ENCODE measurements at places on chromosomes 1 and 21. TPM values are rescaled to one million over a fixed set of nuclear protein-coding genes. Genes with fewer than 3 reads are reported as not detected.

DNA sequence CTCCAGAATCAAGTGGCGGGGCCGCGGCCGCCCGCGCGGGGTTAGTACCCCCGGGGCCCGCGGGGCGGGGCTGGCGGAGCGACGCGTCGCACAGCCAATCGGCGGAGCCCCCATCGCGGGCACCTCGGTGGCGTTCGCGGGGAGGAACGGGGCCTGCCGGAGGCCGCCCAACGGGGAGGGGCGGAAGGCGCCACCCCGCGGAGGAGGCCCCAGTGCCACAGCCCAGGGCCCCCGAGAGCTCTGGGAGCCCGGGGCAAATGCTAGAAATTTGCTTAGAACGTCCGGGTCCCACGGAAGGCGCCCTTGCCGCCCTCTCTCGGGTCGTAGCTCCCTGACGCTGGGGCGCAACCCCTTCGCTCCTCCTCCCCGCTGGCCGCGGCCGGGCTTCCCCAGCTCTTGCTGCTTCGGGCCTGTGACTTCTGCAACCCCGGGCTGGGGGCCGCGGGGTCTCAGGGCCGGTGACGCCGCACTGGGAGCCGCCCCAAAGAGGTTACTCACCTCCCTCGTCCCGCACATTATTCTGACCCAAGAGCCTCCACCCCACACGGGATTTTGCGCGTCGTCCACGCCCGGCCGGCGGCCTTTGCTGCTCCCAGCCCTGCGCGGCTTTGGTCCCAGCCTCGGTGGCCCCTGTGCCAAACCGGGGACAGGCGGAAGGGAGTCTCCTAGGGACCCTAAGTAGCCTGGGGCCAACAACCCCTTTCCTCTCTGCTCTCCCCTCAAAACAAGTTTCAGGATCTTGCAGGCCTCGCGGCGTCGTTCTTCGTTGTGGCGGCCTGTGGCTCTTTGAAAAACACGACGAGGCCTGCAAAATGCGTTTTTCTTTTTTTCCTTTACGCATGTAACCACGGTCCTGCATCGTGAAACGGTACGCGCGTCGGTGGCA lies at the start of gene RUNX3:
TSS of gene RUNX3 (minus strand) at position 17 of the 886 bp plus-strand sequence. CDS start 408 bp downstream, outside the sequence.
- peak; percentile 88 for DNase-seq

GRCh38 chr1:176211396-176212165 lies 4.5 kb upstream of the COP1 start:
- DNase-seq, result no peak

- DNase-seq, result no peak
Observed at GRCh38 chr1:177872308-177872900, 97.5 kb downstream of the SEC16B start.

DNA sequence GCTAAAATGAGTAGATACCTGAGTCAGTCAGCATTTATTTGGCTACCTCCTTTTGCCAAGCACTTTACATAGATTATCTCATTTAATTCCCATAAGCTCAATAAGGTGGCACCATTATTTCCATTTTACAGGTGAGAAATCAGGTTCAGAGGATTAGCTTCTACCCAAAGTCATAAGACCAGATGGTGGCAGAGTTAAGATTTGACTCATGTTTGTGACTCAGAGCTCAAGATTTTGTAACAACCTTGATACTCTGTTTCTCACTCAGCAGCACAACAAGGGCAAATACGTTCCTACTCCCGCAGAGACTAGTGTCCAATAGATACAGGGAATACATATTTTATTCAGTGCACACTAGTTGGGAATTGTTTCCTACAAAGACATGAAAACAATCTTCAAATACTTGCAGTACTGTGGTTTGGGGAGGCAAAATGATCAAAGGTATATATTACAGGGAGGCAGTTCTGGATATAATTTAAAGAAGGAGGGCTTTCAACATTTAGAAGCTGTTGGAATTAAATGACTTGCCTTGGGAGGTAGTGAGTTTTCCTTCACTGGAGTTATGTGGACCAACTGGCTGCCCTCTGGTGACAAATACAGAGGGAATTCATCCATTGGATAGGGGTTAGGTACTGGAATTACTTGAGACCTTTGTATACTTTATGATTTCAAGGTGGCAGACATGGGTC lies 3.6 kb downstream of the LEPR start:
- no peak for DNase-seq

DNA sequence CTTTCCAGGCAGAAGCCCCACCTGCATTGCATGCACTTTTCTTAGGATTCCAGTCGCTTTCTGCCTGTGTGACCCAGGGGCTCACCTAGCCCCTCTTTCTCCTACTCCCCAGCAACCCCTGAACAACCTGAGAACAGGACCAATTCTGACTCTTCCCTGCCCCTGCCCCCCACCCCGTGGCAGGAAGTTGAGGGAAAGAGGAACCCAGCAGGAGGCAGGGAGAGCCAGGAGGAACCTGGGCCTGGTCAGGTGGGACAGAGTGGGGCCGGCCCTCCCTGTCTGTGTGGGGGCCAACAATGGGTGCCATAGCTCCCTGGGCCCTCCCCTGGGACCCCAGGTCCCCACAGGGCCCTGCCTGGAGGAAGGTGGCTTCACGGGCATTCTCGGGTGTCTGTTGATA lies 6.1 kb downstream of the BMP8A start:
- DNase-seq, result peak; percentile 11

GRCh38 chr1:47996060-47996405 lies 1.2 kb downstream of the TRABD2B start:
- DNase-seq, result no peak

Gene LAX1
- 0.84 TPM for total RNA-seq

GRCh38 chr1:26775666-26776065 lies 12.1 kb upstream of the PIGV start:
- DNase-seq, result no peak

Gene F13B
- total RNA-seq, result not detected

- DNase-seq, result no peak
Observed at GRCh38 chr1:214349008-214349407, 68.0 kb downstream of the SMYD2 start.

DNA sequence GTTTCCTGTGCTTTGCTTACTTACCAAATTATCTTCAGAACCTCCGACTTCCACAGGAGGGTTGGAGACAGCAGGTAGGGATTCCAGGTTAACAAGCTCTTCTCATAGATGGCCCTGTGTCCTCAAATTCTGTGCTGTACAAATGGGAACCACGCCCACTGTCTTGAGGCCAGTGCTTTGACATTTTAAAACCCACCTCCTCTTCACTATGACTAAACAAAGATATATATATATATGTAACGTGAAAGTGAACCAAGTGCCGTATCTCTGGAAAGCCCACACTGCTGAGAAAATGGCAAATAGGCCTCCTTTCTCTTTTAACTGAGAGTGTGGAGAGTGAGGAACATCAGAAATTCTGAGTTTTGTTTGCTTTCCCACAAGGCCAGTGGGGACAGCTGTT lies 99.6 kb downstream of the ZBTB18 start:
- DNase-seq, result no peak

- DNase-seq, result no peak
Observed at GRCh38 chr1:207414606-207415108, 39.5 kb upstream of the CR2 start.

GRCh38 chr1:109990302-109990653 lies 5.7 kb downstream of the AHCYL1 start:
- DNase-seq, result no peak

Gene HAPLN2
- total RNA-seq, result 0.94 TPM

Gene PLEKHM2
- total RNA-seq, result 81.7 TPM

Gene KCND3
- 21.2 TPM for total RNA-seq
